ENCODE measurements at places on chromosomes 7 and 10. TPM values are rescaled to one million over a fixed set of nuclear protein-coding genes. Genes with fewer than 3 reads are reported as not detected.

GRCh38 chr10:10462151-10462941 is 555.3 kb upstream of the CELF2 start:
- DNase-seq, result no peak
- H3K36me3 ChIP-seq, result no peaks in the 10 kb centered on the region
- H3K4me1 ChIP-seq, result no peaks in the 10 kb centered on the region
- no peak overlapping the region for H3K4me3 ChIP-seq

Gene RFC2
- total RNA-seq, result 17.9 TPM

GRCh38 chr7:77425101-77426051 is 9.2 kb upstream of the GSAP start:
- DNase-seq, result no peak

GRCh38 chr7:80829527-80829926 is 89.3 kb downstream of the SEMA3C start:
- H3K27ac ChIP-seq, result no peak overlapping the region
- no peaks in the 10 kb centered on the region for H3K4me1 ChIP-seq
- H3K36me3 ChIP-seq, result no peaks in the 10 kb centered on the region
- no peaks in the 10 kb centered on the region for H3K27me3 ChIP-seq
- DNase-seq, result no peak

GRCh38 chr10:84008878-84009277 is 130.4 kb upstream of the GHITM start:
- DNase-seq, result no peak
- H3K27ac ChIP-seq, result no peak overlapping the region
- no peak overlapping the region for H3K4me3 ChIP-seq
- no peaks in the 10 kb centered on the region for H3K36me3 ChIP-seq
- no peaks in the 10 kb centered on the region for H3K27me3 ChIP-seq

DNA sequence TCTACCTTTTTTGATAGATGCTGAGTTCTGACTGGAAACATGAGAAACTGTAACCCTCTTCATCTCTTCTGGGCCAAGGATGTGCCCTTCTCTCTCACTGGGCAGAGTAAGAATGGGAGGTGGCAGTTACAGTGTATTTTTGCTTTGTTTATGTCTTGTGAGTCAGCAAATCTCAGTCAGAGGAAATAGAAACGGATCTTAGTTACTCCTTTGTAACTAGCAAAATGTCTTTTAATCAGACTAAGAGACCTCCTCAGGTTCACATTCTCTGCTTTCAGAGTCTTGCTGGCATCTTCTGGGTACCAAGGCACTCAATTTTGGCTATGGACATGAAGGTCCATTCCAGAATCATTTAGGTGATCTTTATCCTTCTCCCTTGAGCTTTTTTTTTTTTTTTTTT is 70.9 kb downstream of the HHEX start:
- H3K4me3 ChIP-seq, result no peak overlapping the region
- no peak overlapping the region for H3K27ac ChIP-seq
- no peaks in the 10 kb centered on the region for H3K36me3 ChIP-seq
- no peak for DNase-seq

- no peak overlapping the region for H3K27ac ChIP-seq
- H3K4me3 ChIP-seq, result no peak overlapping the region
- no peaks in the 10 kb centered on the region for H3K27me3 ChIP-seq
- no peak for DNase-seq
- H3K36me3 ChIP-seq, result peaks cover 66% of the 10 kb centered on the region
These were observed 53.2 kb downstream of the ELFN1 start for GRCh38 chr7:1723254-1723653.

DNA sequence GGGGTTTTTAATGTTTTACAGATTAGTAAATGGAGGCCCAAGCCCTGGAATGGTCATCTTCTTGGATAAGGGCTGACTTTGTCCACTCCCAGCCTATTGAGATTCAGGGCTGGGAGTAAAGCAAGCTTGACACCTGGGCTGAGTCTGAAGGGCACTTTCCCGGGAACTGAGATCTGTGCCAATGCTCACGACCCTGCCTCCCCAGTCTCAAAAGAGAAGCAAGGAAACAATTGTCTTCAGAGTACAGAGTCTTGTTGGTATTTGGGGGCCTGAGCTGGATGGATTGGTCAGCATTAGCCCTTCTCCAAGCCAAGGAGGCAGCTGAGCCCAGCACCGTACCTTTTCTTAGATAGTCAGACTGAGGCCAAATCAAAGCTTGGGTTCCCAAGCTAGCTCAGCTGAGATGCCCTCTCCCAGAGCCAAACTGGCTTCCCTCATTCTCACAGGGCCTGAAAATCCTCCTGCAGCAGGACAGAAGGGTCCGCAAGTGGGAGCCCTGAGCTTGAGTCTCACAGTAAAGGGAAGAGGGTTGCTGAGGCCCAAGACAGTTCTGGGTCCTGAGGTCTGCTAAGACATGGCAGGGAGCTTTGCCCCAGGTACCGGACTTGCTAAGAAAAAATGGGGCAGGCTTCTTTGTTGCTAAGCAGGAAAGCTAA is 3.7 kb downstream of the DDIT4 start:
- H3K27ac ChIP-seq, result peak overlapping the region; percentile 98
- no peak for DNase-seq
- peaks cover 45% of the 10 kb centered on the region for H3K4me1 ChIP-seq
- no peak overlapping the region for H3K4me3 ChIP-seq

Gene EBF3
- 83.1 TPM for total RNA-seq
